ENCODE measurements at places on chromosomes 6 and 20. TPM values are rescaled to one million over a fixed set of nuclear protein-coding genes. Genes with fewer than 3 reads are reported as not detected.

KCNG1 gene
- 23.7 TPM for total RNA-seq

- DNase-seq = no peak
Observed at GRCh38 chr6:40042232-40042631, 108.0 kb upstream of the MOCS1 start.

LINC00237 gene
- not detected for total RNA-seq

VSX1 gene
- not detected for total RNA-seq

PLA2G7 gene
- not detected for total RNA-seq
